ENCODE measurements at places on chromosomes 13 and 19. TPM values are rescaled to one million over a fixed set of nuclear protein-coding genes. Genes with fewer than 3 reads are reported as not detected.

DNA sequence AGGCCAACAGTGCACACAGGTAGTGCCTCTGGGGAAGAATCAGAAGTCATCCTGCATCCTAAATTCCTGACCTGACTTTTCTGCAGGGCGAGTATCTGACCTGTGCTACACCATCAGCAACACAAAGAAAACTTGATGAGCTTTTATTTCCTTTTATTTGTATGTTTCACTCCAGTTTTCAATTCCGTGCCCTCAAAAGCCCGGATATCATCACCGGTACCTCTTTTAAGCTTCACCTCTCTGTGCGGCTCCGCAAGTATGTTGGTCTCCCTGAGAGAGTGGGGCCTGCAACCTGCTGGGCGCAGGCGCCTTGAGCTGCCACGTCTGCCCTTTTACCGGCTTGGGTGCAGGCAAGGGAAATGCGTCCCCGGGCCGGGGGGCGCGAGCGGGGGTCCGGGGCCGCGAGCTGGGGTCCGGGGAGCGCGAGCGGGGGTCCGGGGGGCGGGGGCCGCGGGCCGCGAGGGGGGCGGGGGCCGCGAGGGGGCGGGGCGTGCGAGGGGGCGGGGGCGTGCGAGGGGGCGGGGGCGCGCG lies 4.3 kb upstream of the DUXA start:
- H3K4me1 ChIP-seq: peaks cover 9% of the 10 kb centered on the region
- no peak overlapping the region for H3K27ac ChIP-seq
- no peak for DNase-seq

DNA sequence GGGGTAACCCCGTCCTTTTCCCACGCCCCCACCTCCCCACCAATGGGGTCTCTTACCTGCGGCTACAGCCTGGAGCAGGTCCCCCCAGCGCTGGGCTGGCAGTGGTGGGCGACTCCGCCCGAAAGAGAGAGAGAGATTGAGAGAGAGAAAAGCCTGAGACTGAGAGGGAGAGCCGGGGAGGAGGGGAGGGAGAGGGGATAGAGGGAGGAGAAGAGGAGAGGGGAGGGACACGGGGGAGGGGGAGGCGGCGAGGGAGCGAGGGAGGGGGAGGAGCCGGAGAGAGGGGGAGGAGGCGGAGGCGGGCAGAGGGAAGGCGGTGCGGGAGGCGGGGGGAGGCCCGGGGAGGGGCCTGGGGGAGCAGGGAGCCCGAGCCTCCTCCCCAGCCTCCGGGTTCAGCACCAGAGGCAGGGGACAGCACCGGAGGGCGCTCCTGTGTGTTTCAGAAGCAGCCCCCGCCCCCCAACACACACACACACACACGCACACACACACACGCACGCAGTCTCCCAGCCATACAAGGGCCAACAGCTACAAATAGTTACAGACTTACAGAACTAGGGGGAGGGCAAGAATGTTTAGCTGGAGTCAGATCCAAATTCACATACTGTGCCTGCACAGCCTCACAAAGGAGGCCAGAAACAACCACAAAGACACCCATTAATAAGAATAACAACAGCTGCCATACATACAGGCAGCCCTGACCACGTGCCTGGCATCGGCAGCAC lies at the start of gene SLC8A2:
SLC8A2 (minus strand) TSS at position 161 of the 725 bp plus-strand sequence. CDS start 5,490 bp downstream, outside the sequence.
- peak; percentile 78 for DNase-seq
- no peak within 1 kb of the TSS for H3K27ac ChIP-seq
- H3K4me3 ChIP-seq: no peak within 1 kb of the TSS
- peaks cover 12% of the 10 kb centered on the region for H3K4me1 ChIP-seq

- peaks cover 50% of the 10 kb centered on the region for H3K4me1 ChIP-seq
- peak overlapping the region; percentile 92 for H3K27ac ChIP-seq
- H3K27me3 ChIP-seq: no peaks in the 10 kb centered on the region
- peak overlapping the region; percentile 89 for H3K4me3 ChIP-seq
- peaks cover 8% of the 10 kb centered on the region for H3K36me3 ChIP-seq
Observed at GRCh38 chr19:39845584-39845932, 621 bp downstream of the FBL start.

Gene SULT2A1
- not detected for total RNA-seq
